ENCODE measurements at places on chromosomes 4 and X.

DNA sequence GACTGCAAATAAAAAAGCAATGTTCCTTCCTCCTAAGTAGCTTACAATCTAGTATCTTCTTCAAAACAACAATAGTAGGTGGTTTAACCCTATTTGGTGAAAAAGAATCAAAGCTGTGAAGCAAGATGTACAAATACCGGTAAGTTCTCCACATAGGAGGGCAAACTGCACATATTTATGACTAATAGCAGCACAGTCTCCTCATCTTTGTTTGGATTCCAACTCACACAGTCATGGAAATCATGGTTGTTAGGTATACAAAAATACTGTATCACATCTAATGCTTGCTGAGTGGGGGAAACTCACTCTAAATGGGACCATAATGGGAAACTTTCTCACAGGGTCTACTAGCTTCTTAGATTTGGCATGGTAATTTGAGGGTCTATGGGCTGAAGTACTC is 597.2 kb downstream of the INPP4B start:
- no peak for DNase-seq

DNA sequence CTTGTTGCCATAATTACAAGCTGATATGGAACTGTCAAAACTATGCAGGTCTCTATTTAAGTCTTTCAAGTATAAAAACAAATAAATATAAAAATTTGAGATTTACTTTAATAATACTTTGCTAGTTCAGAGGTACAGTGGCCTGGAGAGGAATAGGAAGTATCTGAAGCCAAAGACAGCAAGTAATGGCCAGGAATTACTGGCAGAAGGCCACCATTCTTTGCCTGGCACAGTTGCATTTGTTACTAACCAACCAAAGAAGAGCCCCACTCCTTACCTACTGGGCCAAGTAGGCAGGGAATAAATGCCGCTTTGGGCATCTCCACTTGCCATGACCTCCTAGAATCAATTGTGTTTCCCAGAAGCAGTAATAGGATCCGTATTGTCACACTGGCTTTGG is 13.8 kb upstream of the ADAMTS3 start:
- DNase-seq = no peak

DNA sequence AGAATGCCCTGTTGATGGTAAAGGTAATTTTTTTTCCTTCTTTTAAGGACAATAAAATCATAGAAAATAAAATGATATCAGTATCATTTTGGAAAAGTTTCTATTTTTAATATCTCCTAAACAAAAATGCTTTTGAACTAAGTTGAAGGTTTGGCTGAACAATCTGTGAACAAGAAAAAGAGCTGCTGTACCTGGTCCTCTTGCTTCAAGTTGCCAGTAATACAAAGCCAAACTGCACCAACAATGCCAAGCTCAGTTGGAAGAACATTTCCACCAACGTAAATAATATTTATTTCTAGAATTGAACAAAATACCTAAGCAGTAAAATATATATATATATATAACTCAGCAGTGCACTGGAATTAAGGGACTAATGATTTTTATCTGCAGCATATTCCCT is 132.8 kb downstream of the CAMK2D start:
- DNase-seq = no peak

GRCh38 chrX:12469296-12469695 is 321.9 kb upstream of the PRPS2 start:
- no peak for DNase-seq

DNA sequence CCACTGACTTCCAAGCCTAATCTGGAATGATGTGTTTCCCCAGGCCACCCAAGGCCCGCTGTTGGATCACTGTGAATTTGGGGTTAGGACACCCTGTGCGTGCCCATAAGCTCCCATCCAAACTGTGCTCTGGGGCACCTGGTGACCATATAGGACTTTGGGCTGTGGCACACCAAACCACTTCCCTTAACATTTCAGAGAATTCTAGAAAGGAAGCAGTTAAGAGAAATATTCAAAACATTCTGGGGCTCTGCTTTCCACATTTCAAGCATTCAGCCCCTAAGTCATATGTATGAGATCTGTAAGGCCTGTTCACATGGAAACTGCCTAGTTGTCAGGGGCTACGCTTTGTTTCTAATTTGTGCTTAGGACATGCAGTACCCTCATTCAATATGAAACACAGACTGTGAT is 14.4 kb downstream of the VGLL1 start:
- no peak for DNase-seq

- DNase-seq = no peak
Observed at GRCh38 chrX:23385242-23385641, 50.6 kb downstream of the PTCHD1 start.

- DNase-seq = peak; percentile 35
Observed at GRCh38 chr4:27921231-27921630, 1060.6 kb downstream of the STIM2 start.

DNA sequence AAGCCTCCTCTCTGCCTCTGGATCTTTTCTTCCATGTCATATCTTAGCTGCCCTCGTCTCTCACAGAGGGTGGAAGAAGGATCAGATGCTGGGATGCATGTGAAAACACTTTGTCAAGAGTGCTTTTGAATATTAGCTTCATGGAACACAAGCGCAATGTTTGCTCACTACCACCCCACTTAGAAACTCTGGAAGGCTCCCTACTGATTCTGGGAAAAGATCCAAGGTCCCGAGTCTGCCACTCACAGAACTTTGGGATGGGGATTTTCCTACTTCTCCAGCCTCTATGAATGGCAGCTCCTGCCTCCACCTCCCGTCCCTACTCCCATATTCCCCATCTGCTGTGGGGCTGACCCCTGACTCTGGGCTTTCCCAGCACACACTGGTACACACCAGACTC is 40.2 kb upstream of the CRMP1 start:
- DNase-seq = peak; percentile 36
